GM23338 (cell line): ENCODE measurements at places on chromosomes 2 and 18. TPM values are rescaled to one million over a fixed set of nuclear protein-coding genes. Genes with fewer than 3 reads are reported as not detected.

DNA sequence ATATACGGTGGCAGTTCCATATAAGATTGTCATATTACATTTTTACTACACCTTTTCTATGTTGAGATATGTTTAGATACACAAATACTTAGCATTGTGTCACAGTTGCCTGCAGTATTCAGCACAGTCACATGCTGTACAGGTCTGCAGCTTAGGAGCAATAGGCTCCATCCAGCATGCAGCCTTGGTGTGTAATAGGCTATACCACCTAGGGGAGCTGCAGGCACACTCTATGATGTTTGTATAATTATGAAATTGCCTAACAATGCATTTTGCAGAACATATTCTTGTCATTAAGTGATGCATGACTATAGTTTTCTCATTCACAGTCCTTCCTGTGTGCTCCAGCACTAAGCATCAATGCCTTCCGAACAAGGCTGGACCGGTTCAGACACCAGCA lies 133.4 kb downstream of the NDUFA10 start:
- no peak for DNase-seq
- H3K4me3 ChIP-seq, result no peak overlapping the region
- peaks cover 6% of the 10 kb centered on the region; the same call in 1 of the 2 replicates for H3K4me1 ChIP-seq
- no peaks in the 10 kb centered on the region for H3K36me3 ChIP-seq

DNA sequence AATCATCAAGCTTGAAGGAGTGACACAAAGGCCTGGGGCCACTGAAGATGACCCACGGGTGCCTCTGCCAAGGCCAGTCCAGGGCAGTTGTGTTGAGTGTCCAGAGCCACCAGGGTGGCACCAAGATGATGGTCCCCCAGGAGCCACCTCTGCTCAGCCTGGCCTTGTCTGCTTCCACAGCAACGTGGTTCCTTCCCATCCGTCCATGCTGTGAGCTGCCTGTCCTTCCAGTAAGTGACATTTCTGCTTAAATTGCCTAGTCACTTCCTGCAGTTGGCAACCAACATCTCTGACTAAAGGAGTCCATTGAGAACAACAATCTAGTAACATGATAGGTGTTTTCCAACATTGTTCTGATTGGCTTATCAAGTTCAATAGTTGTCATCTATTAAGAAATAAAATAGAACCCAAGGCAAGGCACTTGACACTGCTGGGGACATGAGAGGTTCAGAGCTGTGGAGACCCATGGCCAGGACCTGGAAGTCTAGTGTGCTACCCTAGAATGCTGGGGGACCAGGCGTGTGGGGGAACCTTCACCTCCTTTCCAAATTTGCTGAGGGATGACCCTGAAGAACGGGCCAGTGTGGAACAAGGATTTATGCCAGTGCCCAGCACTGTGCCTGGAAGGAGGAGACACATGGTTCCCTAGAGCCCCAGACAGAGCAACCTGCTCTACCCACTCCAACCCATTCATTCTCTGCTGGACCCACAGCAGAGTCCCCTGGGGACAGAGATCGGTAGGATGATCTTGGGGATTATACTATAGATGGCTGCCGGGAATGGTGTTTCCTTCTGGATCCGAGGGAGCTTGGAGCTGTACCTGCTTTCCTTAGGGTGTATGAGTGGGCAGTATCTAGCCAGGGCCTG lies 98.9 kb upstream of the EPC2 start:
- no peaks in the 10 kb centered on the region for H3K36me3 ChIP-seq
- no peak for DNase-seq
- H3K4me3 ChIP-seq, result no peak overlapping the region
- H3K4me1 ChIP-seq, result no peaks in the 10 kb centered on the region

DNA sequence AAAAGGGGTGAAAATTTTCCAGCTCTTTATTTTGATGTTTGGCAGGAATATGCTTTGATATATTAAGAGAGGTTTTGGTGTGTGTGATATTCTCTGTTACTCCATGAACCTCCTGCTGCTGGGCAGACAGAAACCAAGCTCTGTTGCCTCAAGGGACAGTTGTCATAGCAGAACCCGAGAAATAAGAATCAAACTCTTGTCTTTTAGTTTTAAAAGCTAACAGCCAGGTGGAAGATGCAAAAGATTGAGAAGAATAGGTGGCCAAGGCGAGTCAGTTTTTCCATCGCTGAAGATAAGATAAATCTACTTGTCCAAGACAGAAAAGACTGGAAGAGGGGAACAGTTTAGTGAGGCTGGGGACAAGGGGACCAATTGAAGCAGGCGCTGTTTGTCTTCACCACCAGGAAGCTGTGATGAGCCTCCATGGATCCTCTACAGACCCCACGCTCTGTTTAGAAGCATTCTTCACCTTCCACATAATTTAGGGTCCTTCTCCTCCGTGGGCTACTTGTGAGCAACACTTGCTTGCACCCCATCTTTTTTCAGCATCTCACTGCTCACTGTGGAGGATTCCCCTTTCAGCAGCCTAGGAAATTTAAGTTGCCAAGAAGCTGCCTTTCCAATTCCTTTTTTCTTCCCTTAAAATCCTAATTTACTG lies 23.9 kb downstream of the PMAIP1 start:
- H3K36me3 ChIP-seq, result no peaks in the 10 kb centered on the region
- no peak overlapping the region for H3K27ac ChIP-seq
- no peak overlapping the region for H3K4me3 ChIP-seq
- DNase-seq, result no peak
- H3K27me3 ChIP-seq, result no peaks in the 10 kb centered on the region

DNA sequence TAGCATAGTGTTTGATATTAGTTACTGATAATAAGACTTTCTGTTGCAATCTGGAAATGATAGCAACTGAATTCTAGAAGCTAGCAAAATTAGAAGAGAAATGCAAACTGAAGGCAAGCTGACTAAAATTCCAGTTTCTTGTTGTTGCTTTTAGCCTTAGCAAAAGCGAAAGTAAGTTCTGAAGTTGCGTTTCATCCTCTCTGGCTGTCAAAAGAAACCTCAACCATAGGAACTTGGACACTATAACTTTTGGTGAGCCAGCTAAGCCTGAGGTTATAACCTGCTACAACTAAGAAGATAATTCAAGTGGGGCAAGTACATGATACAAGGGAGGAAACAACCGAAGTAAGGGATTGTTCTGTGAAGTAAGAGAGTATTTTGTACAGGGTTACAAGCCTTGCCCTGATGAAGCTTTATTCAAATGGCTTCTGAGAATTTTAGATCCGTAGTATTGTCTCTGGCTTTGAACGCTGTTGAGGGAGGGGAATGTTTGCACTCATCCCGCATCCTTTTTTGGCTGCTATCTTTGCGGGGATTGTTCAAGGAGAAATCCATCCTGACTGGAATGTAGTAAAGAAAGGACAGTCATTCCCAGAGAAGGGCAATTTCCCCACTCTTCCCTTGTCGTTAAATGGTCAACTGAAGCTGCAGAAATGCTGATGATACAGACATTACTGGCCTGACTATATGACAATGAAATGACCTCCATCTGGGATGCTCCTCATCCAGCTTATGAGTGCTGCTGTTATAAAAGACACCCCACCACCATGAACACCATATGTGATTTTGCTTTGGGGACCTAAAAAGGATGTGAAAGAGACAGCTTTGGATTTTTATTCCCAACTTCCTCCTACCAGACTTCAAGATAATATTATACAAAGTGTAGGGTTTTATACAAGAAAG lies 7.0 kb upstream of the TMX3 start:
- H3K27me3 ChIP-seq, result no peaks in the 10 kb centered on the region
- no peak overlapping the region for H3K27ac ChIP-seq
- H3K4me3 ChIP-seq, result no peak overlapping the region

DNA sequence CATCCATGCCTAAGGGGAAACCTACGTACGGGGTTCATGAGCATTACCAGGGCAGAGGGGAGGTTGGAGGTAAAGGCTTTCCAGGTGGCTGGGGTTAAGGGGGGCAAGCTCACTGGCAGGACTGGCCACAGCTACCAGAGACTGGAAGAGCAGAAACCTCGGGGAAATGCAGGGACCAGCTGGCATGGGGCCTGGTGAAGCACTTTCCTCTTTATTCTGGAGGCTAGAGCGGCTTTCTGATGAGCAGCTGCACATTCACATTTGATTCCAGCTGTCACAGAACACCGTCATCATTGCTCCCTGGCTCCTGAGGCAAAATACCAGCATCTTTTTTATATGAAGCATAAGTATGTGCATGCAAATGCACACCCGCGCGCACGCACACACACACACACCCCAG lies 28.7 kb upstream of the LRRC30 start:
- no peaks in the 10 kb centered on the region for H3K27me3 ChIP-seq
- H3K4me1 ChIP-seq, result peaks cover under 1% of the 10 kb centered on the region; the same call in 1 of the 2 replicates
- H3K36me3 ChIP-seq, result no peaks in the 10 kb centered on the region

- H3K27ac ChIP-seq, result no peak overlapping the region
- no peaks in the 10 kb centered on the region for H3K27me3 ChIP-seq
- no peaks in the 10 kb centered on the region for H3K36me3 ChIP-seq
- DNase-seq, result no peak
- no peaks in the 10 kb centered on the region for H3K4me1 ChIP-seq
These were observed 345.6 kb downstream of the GRB14 start for GRCh38 chr2:164275659-164276058.

DNA sequence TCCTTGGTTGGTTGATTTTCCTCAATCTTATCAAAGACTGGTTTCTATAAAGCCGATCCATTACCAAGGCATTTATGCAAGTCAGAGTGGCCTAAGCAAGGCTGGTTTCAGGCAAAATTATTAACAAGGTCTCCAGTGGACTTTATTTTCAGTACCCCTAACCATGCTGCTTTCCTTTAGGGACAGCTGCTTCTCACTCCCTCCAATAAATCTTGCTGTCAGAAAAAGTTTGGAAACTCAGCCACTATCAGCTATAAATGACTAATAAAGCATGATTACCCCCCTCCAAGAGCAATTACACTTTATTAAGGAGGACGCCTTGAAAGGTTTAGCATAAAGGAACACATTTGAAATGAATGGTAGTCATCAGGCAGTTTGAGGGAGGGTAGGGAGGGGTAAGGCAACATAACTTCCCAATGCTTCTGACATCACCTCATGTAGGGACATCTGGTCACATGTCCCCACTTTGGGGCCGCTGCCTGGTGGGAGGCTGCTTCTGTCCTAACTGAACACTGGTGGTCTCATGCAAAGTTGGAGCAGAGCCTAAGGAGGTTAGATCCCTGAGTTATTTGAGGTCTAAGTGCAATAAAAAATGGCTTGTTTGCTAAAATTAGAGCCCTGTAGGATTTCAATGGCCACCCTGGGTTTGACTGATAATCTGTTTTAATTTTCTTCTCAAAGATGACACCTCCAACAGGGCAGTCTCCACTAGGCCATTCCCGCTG lies 58.0 kb upstream of the TMEM178A start:
- H3K4me3 ChIP-seq, result no peak overlapping the region
- no peak for DNase-seq
- no peak overlapping the region for H3K27ac ChIP-seq
- H3K4me1 ChIP-seq, result peaks cover 21% of the 10 kb centered on the region

- DNase-seq, result no peak
- no peak overlapping the region for H3K4me3 ChIP-seq
- no peak overlapping the region for H3K27ac ChIP-seq
These were observed 4.7 kb upstream of the PSD4 start for GRCh38 chr2:113169002-113169530.

DNA sequence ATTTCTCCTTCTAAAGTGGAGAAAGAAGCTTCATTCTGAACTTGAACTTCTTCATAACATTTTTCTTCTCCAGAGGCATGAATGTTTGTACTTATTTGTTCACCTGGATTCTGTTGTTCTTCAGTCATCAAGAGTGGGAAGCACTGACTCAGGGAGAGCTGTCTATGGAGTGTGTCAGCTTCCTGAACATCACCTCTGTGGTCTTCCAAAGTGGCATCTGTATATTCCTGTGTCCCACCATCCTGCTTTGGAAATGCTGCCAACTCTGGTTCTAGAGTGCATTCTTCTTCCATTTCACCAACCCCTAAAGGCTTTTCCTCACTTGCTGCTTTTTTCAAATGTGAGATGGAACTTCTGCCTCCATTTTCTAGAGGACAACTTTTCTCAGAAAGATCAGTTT lies 59.5 kb downstream of the TTN start:
- H3K4me1 ChIP-seq, result no peaks in the 10 kb centered on the region
- H3K4me3 ChIP-seq, result no peak overlapping the region
- H3K27me3 ChIP-seq, result no peaks in the 10 kb centered on the region
- no peaks in the 10 kb centered on the region for H3K36me3 ChIP-seq
- no peak for DNase-seq

PRKAG3 gene
- not detected in 2 replicates for polyA plus RNA-seq

GPR17 gene
- polyA plus RNA-seq, result not detected in 2 replicates

IL36G gene
- polyA plus RNA-seq, result not detected in 2 replicates

STARD6 gene
- not detected in 2 replicates for polyA plus RNA-seq

CNGA3 gene
- not detected in 2 replicates for polyA plus RNA-seq

RFTN2 gene
- 2.1 and 3.6 TPM in 2 replicates for polyA plus RNA-seq
